Kidney tubule cell (primary cell): ENCODE measurements at places on chromosomes 3 and 15.

- DNase-seq = no peak
Measured at GRCh38 chr3:180447136-180447535, 154.8 kb upstream of the TTC14 start.

GRCh38 chr3:177474652-177475355, 277.5 kb upstream of the TBL1XR1 start:
- DNase-seq = no peak

- DNase-seq = no peak
Measured at GRCh38 chr15:77503764-77504163, 83.1 kb downstream of the HMG20A start.

GRCh38 chr15:36571301-36571700, 8.1 kb upstream of the CDIN1 start:
- DNase-seq = no peak

- no peak for DNase-seq
Measured at GRCh38 chr3:155863072-155863784, 7.2 kb upstream of the GMPS start.

GRCh38 chr3:115100806-115101205, 46.3 kb downstream of the ZBTB20 start:
- no peak for DNase-seq

- no peak for DNase-seq
Measured at GRCh38 chr15:67142092-67142766, 76.8 kb downstream of the SMAD3 start.

GRCh38 chr3:170055209-170055608, 17.4 kb downstream of the GPR160 start:
- peak; percentile 93 for DNase-seq

- DNase-seq = no peak
Measured at GRCh38 chr15:45107941-45108630, 5.9 kb downstream of the DUOX2 start.

DNA sequence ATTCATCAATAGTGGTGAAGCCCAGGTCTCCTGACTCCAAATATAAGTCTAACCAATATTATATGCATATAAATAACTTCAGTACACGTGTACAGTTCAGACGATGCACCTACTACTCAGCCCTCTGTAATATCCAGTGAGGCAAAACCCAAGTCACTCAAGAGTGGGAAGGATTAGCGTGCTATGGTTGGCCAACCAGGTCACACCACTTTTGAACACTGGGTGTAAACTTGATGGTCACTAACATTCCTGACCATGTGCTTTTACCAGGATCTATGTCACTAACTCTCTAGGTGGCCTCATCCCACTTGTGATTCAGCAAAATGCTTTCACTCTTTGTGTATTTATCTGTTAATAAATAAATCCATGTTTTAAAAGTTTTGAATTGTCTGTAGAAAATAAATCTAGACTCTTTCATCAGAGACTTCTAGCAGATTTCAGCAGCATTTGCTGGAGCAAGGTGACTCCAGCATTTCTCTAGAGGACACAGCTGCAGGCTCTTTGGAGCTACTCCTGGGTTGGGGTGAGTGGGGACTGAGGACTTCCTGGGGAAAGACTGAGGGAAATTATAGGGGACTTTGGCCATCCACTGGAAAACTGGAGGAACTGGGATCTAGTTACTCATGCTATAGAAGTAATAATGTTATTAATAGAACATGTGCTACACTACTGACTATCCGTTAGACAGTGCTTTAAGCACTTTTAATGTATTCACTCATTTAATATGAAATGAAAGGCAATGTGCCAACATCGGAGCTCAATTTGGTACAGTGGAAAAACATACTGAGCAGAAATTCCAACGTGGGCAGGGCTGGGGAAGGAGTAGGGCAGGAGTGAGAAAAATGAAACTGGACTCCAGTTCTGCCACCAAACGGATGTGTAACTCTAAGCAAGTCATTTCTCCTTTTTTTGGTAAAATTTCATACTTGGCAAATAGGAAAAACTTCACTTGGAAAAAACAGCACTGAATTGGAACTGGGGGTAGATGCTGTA, 97.9 kb downstream of the RORA start:
- DNase-seq = peak; percentile 57

DNA sequence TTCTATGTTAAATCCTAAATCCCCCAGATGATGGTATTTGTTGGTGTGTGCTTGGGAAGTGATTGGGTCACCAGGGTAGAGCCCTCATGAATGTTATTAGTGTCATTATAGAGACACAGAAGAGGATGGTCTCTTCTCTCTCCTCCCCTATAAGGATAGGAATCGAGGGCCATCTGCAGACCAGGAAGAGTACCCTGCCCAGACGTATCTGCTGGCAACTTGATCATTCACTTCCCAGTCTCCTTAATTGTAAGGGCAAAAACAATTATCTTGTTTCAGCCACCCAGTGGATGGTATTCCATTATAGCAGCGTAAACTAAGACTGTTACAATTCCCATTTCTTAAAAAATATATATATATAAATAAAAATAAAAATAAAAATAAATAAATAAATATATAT, 892.2 kb downstream of the SI start:
- no peak for DNase-seq

DNA sequence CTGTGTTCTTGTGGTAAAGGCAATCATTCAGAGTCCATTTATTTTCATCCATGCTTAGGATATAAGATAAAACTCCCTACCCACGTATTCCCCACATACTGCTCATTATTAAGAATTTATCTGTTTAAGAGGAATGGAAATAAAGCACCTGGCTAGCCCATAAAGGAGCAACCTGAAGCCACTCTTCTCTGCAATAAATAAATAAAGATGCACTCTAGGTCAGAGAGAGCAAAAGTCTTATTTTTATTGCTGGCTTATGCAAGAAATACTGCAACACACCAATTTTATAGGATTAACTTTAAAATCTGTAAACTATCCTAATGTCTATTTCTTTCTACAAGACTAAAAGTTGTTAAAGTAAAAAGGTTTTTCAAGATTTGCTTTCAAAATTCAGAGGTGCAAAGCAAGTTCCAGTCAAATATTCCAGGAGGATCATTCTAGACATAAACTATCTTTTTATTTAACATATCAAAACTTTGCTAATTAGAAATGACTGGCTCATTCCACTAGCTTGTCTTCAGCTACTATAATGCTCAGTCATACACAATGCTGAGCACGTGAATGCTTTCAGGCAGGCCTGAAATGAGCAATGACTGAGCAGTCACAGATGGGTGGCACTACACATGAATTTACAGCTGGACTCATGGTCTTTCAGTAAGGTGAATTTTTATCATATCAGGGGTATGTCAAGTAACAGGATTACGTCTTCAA, 7.1 kb downstream of the TJP1 start:
- peak; percentile 77 for DNase-seq

GRCh38 chr3:21729888-21730459, 21.0 kb downstream of the ZNF385D start:
- DNase-seq = peak; percentile 5

DNA sequence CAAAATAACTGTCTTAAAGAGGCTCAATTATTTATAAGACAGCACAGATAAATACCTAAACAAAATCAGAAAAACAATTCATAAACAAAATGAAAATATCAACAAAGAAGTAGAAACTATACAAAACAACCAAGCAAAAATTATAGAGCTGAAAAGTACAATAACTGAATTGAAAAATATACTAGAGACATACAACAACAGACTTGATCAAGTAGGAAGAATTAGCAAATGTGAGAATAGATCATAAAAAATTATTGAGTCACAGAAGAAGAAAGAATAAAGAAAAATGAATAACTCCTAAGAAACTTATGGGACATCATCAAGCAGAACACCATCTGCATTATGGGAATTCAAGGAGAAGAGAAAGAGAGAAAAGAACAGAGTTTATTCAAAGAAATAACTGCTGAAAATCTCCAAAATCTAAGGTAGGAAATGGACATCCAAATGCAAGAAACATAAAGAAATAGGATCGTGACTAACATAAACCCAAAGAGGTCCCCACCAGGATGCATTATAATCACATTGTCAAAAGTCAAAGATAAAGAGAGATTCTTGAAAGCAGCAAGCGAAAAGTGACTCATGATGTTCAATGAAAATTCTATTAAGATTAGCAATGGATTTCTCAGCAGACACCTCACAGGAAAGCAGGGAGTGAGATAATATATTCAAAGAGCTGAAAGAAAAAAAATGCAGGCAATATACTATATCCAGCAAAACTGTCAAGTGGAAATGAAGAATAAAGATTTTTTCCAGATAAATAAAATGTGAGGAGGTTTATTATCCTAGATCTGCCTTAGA, 85.9 kb downstream of the DCLK3 start:
- peak; percentile 91 for DNase-seq

GRCh38 chr3:117814975-117815374, 1105.4 kb downstream of the TUSC7 start:
- DNase-seq = no peak

DNA sequence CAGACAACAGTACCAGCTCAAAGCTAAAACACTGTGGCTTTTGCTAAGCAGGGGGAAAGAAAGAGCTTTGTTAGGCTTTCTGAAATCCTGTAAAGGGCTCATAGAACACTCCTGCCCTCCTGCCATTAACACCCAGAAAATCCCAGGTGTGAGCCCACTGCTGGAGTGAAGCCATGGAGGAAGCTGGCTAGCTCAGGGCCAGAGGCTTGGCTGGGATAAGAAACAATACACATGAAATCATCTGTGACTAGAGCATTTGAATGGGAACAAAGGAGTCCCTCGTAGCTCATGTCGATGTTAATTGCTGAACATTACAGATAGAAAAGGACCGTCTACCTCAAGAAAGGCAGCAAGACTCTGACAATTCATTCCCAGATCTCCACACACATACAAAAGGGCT, 23.5 kb downstream of the RUVBL1 start:
- DNase-seq = no peak

- DNase-seq = no peak
Measured at GRCh38 chr15:73028831-73029451, 23.3 kb upstream of the NEO1 start.

- DNase-seq = no peak
Measured at GRCh38 chr3:47010111-47010712, 30.7 kb downstream of the NBEAL2 start.

GRCh38 chr3:109943181-109943580, 605.8 kb upstream of the DPPA4 start:
- DNase-seq = no peak

- DNase-seq = no peak
Measured at GRCh38 chr3:187247398-187247797, 44.1 kb downstream of the MASP1 start.

DNA sequence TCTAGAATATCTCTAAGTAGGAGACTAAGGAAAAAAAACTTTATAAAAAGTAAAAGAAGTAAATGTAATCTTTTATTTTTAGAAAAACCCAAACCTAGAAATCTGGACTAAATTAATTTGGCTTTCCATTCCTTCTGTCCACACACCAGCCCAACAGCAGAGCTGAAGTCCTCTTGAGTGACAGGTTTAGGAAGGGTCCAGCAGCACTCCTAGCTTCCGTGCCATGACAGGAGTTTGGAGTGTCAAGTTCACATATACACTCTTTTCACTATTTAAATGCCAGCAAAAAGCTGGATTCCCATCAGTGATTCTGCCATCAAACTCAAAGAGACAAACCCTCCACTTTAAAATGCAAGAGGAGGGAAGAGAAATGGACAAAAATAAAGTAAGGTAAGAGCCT, 13.1 kb downstream of the PROK2 start:
- no peak for DNase-seq

DNA sequence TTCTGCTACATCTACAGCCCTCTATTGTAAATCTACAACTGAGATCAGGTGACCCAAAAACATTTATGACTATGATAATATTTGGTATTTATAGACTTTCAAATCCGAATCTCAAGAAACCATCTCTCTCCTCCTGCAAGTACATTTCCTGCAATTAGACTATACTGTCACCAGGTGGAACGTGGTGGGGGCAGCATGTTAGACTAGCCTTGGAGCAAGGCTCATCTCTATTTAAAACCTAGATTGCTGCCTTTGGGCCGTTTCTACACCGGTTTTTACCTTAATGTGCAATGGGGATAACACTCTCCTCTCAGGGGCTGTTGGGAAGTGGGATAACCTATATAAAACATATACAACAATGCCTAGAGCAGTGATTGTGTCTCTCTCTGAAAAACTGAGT, 3.8 kb upstream of the KATNBL1 start:
- DNase-seq = no peak

GRCh38 chr3:99753268-99753975, 64.2 kb upstream of the CMSS1 start:
- peak; percentile 79 for DNase-seq

GRCh38 chr3:120791010-120791409, 48.5 kb downstream of the GTF2E1 start:
- no peak for DNase-seq

DNA sequence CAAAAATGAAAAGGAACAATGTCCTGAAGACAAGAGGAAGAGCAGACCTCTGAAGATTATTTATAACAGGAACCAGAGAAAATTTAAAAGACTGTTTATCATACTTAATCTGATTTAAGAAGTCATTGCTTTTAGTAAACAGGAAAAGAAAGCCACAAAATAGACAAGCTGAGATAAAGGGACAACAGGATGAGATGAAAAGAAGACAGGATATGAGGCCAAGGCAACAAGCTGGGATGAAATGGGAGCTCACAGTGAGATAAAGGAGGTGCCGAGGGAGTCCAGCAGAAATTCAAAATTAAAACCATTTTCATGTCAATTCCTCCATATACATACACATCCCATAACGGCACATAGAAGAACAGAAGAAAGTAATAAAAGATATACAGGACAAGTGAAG, 277.0 kb downstream of the RBMS3 start:
- DNase-seq = no peak

- no peak for DNase-seq
Measured at GRCh38 chr15:30974112-30974511, 17.3 kb downstream of the MTMR10 start.

GRCh38 chr15:58473724-58474123, 41.9 kb downstream of the LIPC start:
- DNase-seq = peak; percentile 97

DNA sequence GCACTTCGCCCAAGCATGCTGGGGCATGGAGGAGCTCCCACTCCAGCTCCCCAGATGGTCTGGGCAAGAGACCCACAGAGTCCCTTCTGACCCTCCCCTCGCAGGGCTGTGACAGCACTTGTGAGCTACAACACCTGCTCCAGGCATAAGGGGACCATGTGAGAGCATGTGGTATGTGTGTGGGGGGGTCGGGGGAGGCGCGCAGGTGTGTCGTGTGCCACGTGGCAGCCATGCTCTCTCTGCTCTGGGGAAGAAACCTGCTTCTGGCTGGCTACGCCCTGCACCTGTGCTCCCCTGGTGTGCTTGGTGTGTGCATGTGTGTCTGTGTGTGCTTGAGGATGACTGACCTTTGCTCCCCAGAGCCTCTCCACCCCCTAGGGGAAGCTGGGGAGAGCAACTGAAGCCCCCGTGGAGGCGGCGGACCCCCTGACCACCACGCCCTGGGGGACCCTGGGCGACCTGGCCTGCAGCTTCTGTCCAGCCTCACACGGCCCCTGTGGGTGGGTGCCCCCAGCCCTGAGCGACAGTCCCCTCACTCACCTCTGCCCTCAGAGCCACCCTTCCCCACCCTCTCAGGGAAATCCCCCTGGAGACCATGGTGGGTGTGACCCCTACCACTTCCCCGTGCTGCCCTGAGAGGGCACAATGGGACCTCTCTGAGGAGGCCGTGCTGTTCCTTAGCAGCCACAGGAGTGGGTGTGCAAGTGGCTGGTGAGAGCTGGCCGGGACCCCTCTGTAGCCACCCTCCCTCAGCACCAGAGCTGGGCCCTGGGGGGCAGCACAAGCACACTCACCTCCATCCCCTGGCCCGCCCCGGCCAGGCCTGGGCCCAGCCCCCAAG, 16.6 kb upstream of the SEC13 start:
- DNase-seq = no peak

GRCh38 chr3:190699776-190700175, 162.7 kb downstream of the GMNC start:
- no peak for DNase-seq
